ENCODE measurements at places on chromosomes 7 and 10.

GRCh38 chr7:36547416-36547815 lies 157.8 kb downstream of the ANLN start:
- no peak for DNase-seq

- no peak for DNase-seq
These were observed 100.1 kb downstream of the LSMEM1 start for GRCh38 chr7:112580717-112581435.

- DNase-seq: no peak
These were observed 47.4 kb downstream of the LRRC4 start for GRCh38 chr7:127983804-127984332.

GRCh38 chr10:48455392-48456151 lies 149.1 kb downstream of the MAPK8 start:
- DNase-seq: no peak

DNA sequence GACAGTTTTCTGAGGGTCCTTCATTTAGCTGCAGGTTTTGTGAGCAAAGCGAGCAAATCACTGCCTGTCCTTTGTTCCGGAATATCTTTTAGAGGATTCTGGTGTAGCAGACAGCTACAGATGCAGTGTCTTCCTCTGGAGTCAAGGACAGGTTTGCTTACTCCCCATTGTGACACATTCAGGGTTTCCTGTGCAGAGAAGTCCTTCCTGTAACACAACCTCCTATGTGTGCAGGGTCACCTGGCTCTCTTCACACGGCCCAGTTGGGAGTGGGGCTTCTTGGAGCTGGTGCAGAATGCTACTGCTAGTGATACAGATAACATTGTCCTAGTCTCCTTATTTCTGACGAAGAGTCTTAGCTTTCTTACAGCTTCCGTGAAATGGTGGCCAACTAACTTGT lies 47.9 kb downstream of the RBM33 start:
- no peak for DNase-seq

- DNase-seq: no peak
These were observed 1173.9 kb upstream of the LRRTM3 start for GRCh38 chr10:65751896-65752295.

DNA sequence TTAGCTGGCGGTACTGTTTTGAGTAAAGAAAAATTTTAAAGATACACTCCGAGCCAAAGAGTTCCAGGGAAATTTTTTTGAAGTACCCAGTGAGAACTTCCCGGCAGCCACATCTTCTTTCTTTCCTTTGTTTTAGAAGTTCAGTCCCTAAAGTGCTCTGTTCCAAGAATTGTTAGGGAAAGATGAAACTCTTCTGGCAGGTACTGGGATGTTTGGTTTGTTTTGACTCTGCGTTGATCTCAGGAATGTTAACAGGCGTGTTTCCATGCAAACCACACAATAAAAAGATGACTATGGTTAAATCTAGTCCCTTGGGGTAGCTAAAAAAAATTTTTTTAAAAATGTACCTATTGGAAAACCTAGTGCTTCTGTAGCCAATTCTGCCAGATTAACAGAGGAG lies 224.7 kb upstream of the PHYHIPL start:
- DNase-seq: no peak

DNA sequence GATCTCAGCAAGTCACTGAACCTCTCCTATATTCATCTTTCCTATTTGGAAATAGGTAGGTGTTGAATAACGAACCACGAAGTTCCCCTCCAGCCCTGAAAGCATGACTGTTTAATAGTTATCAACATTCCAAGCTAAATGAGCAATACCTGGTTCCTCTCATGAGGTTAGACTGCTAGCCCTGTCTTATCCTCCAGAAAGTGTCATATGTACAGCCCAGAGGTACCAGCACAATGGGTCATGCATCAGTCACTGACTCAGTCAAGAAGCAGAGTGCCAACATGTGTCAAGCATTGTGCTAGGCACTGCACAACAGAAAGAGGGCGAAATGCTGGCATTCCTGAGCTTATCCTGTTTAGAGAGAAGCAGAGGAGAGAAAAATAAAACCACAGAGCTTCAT lies 70.0 kb downstream of the AMPH start:
- no peak for DNase-seq

DNA sequence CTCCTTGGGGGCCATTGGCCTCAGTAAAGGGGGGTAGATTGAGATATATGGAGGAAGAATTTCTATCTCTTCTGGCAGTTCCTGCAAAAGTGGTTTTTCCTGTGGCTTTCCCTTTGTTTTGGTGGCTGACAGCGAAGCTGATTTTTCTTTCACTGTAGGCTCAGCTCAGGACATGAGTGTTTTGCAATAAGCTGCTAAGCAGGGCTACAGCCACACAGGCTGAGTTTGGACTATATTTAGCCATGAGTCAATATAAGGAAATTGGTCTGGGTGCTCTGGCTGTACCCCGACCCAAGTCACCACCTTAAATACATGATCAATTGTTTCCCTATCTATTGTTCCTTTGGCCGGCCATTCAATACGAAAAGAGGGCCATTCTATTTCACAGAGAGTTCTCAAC lies 212.7 kb upstream of the KCND2 start:
- no peak for DNase-seq

GRCh38 chr10:70906031-70906783 lies 17.8 kb upstream of the PCBD1 start:
- no peak for DNase-seq

DNA sequence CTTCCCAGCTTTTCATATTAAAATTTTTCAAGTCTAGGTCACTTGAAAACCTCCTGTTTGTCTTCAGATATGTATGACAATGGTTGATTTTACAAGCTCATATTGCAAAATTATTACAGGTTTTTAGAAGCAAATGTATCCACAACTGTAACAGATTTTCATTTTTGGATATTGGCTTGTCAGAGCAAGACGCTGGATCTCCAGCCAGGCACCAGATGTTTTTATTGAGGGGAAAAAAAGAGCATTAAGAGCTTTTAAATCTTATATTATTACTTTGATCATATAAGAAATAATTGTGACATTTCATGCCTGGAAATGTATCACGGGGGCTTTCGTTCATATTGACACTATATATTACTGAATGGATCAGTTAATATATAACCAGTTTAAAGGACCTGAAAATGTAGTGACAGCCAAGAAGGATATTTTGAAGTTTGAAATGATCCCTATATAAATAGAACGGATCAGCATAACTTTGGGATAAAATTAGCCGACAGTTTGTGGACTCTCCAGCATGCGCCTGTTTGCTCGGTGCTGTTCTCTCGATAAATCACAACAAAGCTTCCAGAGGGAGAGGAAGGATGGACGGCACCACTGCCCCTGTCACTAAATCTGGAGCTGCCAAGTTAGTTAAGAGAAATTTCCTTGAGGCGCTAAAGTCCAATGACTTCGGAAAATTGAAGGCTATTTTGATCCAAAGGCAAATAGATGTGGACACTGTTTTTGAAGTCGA lies at the start of gene ASB4:
Gene ASB4, plus strand, starts transcription at position 553 of the 733 bp plus-strand sequence. Its CDS starts 29 bp downstream, at position 582.
- DNase-seq: no peak

DNA sequence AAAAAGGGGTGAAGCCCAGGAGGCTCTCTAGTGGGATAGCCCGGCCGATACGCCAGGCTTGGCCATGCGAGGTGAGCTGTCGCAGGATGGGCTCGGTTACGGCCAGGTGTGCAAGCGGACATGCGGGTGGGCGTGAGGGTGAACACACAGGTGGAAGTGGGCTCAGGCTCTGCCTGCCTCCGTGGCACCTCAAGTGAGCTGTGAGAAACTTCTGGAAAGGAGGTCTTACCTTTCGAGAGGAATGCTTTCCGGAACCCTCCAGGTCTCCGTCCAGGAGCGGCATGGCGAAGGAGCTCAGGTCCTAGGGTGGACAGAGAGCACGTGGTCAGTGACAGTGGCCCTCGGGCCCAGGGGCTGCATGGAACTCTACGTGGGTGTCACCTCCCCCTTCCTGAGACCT lies 90.7 kb downstream of the PRKAG2 start:
- no peak for DNase-seq

DNA sequence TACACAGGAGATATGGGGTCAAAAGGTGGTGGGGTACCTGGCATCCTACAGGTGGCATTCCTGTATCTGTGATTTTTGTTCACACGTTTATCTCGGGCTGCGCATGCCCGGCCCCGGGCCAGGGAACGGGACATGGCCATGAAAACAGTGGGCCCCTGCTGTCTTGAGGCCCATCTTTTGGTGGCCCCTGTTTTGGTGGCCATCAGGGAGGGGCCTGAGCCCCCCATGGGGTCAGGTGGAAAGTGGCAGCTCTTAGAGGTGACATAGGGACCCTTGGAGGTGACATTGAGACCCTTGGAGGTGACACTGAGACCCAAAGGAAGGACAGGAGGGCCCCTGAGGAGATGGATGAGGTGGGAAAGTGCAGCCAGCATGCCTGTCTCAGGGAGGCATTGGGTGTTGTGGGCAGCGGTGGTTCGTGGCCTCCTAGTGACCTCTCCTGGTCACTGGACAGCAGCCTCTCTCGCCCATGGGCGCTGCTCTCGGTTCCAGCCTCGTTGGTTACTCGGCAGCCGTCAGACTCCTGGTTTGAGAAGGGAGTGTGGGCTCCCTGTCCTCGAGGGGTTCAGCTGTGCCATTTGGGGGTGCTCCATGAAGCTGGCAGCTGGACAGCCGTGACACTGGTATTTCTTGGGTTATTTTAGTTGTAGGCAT lies 39.9 kb downstream of the INPP5A start:
- no peak for DNase-seq

DNA sequence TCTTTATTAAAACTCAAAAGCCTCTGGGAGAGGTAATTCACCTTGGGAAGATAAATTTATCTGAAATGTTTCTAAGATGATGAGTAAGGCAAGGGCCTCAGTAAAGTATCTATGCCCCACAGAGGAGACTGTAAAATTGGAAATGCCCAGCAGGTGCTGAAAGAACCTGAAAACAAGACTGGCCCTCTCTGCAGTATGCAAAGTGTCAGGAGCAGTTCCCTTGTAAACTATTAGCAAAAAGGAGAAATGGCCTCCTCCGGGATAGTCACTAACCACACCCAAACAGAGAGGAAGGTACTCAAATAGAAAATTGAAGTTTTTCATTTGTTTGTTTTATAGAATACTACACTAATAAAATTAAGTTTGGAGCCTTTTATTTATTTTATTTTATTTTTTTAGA lies 81.2 kb downstream of the FZD1 start:
- DNase-seq: no peak

GRCh38 chr10:132957981-132958882 lies 15.9 kb upstream of the CFAP46 start:
- DNase-seq: no peak

DNA sequence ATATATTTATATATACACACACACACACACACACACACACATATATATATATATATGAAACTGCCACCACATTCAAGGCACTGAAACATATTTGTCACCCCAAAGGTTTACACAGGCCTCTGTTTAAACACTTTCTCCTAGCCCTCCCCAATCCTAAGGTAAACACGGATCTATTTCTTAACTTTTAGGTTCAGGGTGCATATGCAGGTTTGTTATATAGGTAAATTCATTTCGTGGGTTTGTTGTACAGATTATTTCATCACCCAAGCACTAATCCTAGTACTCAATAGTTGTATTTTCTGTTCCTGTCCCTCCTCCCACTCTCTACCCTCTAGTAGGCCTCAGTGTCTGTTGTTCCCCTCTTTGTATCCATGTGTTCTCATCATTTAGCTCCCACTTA lies 305.0 kb downstream of the GPR37 start:
- no peak for DNase-seq

GRCh38 chr10:16384021-16384420 lies 52.8 kb upstream of the PTER start:
- DNase-seq: no peak

GRCh38 chr10:119221201-119221600 lies 13.8 kb downstream of the GRK5 start:
- DNase-seq: no peak

DNA sequence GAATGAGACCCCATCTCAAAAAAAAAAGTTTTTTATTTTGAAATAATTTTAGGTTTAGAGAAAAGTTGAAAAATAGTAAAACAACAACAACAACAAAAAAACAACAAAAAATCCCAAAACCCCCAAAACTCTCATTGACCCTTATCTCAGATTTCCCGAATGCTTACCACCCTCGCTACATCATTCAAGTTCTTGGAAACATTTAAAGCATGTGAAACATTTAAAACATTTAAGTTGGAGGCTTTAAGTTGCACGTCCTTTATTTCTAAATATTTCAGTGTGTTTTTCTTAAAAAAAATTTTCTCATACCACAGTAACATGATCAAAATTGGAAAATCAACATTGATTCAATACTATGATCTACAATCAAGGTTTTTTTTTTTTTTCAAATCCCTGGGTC lies 382 bp upstream of the ARMS2 start:
- no peak for DNase-seq

DNA sequence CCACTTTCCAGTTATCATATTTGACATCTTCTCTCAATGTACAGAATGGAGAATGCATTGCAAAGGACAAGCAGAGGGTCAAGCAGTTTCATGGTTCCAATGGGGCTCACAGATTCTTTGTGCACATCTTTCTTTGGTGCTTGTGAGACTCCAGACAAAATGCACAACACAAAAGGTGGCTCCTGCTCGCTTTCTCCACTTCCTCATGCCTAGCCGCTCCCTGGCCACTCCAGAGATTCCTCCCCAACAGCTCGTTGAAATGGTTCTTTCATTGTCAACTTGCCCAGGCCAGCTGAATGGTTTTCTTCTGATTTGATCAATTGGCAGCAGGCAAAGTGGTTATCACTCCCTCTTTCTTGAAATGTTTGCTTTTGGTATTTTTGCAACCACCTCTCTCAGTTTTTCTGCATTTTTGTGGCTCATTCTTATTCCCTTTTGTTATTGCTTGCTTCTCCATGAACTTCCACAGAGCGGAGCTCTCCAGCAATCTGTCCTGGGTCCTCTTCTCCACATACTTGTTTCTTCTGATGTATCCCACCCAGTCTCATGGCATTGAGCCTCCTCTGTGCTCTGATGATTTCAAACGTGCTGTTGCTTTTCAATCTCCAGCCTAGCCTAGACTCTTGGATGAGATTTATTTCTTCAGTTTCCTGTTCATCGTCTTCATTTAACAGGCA lies 507.8 kb upstream of the MKI67 start:
- no peak for DNase-seq

DNA sequence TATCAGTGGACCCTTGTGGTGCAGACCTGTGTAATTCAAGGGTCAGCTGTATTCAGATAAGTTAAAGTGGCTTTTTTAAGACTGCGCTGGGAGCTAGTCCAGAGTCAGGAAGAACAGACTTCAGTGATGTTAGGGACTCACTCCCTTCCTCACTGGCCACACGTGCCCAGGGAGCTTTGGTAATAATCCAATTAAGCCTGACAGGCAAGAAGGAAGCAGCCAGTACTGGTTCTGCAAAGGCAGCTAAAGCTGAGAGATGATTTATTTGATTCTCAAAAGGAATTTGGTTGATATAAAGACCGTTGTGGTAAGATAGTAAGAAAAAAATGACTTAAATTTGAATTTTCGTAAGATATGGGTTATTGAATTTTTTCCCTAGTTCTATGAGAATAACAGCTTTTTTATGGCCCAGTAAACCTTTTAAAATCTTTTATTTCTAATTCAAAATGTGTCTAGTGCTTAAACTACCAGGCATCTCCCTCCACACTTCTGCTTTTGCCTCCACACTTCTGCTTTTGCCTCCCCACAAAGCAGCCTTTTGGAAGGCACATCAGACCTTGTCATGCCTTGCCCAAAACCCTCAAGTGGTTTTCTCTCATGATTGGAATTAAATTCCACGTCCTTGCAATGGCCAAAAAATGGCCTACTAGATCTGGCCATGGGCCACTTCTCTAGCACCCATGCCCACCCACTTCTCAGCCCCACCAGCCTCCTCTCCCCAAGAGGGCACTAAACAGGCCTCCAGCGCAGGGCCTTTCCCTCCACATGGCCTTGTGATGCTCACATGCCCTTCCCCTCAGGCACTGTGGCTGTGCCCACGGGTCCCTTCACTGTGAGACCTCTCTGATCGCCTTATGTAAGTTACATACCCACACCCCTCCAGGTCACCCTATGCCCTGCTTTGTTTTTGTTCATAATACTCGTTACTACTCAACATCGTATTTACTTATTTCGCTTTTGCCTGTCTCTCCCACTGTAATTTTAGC lies 92.5 kb downstream of the POU6F2 start:
- no peak for DNase-seq

Data from T-helper 2 cell treated with Interferon-gamma antibody and Interleukin-4, amounts not matched to agents 5 μg/mL and 100 μg/mL, for 36 hours (primary cell).